Stimulated activated CD4-positive, alpha-beta T cell treated with anti-CD3 and anti-CD28 coated beads, Interleukin-12 subunit alpha, Interleukin-12 subunit beta, amount 100 ng/mL, for 4 hours (primary cell): ENCODE measurements at places on chromosomes 2 and 18.
A peak's percentile ranks its signal among the peaks of the same experiment; 100 is the strongest.

DNA sequence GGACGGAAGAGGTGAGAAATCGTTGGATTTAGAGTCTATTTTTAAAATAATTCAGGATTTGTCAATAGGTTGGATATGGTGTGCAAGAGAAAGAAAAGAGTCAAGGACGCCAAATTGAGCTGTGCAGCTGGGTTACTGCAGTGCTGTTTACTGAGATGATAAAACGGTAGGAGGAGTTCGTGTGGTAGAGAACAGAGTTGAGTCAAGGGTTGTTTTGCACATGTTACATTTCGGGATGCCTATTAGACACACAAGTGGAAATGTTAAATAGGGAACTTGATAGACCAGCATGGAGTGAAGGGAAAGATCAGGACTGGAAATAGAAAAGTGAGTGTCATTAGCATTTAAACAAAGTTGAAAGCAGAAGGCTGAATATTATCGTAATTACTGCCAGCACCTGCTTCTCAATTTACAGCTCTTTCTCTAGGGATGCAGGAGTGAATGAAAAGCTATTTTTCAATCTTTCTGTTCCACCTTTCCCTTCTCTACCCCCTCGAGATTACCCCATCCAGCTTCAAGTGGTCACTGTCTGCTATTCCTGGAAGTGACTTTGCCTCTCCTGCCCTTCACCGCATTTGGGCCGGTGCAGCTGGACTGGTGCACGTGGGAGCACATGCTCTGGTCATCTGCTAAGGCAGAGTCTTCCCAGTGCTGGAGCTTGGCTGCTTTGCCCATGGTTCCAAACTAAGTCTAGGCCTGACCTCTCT, 30.3 kb downstream of the GPR75 start:
- DNase-seq: no peak

GRCh38 chr2:174312581-174313234, 22.0 kb upstream of the SP9 start:
- DNase-seq: no peak

DNA sequence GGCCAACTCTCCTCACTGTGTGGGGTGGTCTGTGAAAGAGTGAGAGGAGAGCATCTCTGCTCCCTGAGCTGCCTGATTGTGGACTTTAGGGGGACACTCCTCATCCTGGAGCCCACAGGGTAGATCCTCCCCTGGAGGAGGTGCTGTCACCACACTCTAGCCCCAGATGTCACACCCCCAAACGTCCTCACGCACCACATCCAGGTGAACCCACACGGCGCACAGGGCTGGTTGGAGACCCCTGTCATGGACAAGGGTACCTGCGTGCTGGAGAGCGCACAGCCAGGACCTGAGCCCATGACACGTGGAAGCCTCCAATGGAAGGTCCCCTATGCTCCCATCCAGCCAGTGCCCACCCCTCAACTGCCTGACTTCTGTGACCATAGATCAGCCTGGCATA, 10.5 kb downstream of the AGXT start:
- no peak for DNase-seq

DNA sequence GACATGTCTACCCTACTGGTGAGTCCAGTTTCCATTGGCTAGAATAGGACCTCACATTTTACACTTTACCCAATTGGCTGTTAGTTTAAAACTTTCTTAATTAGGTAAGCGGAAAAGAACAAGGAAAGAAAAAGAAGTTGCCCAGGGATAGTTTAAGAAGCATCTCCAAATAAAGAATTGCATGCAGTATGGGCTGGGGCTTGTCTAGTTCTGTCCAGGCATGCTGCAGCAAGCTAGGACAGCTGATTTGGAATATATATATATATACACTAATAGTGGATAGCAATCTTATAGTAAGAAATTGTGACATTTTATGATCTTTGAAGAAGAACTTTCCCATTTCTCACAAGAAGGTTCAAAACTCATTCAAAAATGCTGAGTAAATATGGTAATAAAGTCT, 90.0 kb upstream of the ERBB4 start:
- no peak for DNase-seq

DNA sequence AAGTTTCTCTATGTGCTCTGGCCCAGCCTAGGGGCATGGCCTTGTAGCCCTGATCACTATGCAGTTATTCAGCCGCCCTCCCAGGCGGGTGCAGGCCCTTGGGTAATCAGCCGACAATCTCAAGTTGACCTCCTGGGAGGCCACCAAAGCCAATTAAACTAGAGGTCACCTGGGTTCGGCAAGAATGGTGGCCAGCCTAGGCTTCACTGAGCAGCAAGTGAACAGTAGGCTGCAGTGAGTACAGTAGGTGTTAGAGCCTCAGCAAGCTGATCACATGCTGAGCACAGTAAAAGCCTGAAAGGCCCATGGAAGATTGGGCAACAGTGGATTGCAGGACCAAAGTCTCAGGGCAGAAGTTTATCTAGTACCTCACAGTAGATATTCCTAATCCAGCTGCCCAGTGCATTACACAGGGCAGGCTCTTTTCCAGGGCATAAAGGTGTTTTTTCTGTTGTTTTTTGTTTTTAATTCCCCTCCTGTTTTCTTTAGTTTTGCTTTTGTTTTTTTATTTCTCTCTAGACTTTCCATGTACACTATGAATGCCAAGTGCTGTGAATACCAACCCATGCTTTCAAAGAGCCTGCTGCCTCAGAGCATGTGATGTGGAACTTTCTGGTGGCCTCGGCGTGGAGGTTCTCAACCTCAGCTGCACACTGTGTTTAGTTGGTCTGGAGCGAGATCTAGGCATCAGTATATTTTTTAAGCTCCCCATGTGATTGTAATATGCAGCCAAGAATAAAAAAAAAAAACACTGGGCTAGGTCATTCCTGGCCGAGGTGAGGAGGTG, 55.9 kb upstream of the ATL2 start:
- no peak for DNase-seq

DNA sequence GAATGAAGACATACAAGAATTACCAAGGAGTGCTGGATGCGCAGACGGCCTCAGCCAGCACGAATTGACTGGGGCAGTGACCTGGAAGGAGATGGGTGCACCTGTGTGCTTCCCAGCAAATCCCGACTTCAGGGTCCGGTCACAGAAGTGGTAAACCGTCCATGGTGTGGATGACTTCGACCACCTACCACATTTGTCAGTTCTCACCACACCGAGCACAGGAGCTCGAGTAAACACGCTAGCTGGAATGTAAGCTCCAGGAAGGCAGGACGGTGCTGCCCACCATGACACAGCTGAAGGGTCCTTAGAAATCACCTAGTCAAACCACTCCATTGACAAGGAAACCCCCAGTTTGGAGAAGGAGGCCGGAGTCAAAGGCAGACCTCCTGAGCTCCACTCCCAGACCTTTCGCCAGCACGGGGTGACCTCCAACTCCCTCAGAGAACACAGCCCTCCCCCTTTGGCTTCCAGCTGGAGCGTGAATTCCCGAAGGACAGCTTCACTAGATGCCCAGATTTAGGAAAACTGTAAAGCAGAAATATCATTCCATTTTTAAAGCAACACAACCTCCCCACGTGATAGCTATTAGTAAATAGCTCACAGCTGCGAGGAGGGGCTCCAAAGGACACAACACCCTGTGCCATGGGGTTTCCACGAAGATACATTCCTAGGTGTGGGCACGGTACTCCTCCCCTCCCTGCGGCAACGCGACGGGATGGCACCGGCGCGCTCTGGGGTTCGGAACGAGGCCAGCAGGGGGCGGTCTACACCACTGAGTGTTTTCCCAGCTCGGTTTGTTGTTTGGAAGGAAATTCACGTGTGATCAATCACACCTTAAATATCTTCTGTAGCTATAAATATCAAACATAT, 34.1 kb upstream of the GNAL start:
- DNase-seq: peak; percentile 49

DNA sequence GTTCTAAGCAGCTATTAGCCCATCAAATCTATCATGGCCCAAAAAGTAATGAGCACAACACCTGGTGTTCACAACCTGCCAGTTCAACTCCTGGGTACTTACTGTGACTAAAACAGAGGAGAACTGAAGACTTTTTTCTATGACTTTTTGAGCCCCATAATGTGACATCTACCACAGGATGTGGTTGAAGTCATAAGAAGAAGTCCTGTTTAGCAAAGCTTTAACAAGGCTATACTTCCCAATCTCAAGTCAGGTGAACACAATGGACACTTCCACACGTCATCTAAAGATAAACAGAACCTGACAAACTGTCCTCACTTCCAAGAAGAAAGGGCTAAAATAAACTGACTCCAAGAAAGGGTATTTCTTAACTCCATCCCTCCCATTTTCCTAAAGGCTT, 138.8 kb downstream of the ATAD2B start:
- no peak for DNase-seq
